ENCODE measurements at places on chromosomes 3 and 15.

DNA sequence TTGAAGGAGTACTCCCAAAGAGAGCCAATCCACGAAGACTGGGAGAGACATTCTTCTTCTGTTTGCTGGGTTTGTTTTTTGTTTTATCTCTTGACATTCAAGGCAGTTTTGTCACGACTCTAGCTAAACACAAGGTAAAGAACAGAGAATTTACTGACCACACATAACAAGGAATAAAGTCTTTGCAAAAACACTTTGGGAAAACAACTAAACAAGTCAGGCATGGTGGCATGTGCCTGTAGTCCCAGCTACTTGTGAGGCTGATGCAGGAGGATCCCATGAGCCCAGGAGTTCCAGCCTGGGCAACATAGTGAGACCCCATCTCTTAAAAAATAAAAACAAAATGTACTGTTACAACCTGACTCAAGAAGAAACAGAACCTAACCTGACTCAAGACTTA is 28.0 kb downstream of the TBC1D5 start:
- DNase-seq = no peak

DNA sequence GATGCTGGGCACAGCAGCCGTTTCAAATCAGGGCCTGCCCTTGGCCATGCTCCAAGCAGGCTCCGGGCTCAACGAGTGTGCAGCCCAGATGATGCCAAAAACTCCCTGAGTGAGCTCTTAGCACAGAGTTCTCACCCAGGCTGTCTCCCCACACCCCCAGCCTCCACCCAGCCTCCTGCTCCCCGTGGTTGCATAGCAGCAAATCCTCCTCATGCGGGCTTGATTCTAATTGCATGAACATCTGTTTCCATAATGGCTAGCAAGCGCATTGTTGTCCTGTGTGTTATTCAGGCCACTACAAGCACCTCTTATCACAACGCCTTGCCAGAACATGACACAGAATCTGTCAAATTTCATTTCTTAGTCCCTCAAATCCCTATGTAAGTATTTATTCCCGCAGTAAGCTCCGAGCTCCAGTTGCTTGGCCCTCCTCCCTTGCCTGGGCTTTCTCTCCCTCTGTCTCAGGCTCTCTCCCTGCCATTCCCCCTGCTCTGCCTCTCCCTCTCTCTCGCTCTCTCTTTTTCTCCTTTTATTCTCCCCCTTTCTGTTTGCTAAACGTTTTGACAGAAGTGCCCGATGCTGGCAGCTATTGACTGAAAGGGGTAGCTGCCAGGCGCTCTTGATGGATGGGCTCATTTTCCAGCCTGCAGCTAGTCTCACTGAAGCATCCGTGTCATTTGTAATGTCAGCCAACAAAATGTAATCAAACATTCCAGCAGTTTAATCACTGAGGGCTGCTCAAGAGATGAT is 306.5 kb downstream of the IL20RB start:
- no peak for DNase-seq

GRCh38 chr3:18223974-18224373 is 201.2 kb downstream of the SATB1 start:
- DNase-seq = no peak

GRCh38 chr15:70376031-70376928 is 278.6 kb upstream of the TLE3 start:
- DNase-seq = peak; percentile 51

DNA sequence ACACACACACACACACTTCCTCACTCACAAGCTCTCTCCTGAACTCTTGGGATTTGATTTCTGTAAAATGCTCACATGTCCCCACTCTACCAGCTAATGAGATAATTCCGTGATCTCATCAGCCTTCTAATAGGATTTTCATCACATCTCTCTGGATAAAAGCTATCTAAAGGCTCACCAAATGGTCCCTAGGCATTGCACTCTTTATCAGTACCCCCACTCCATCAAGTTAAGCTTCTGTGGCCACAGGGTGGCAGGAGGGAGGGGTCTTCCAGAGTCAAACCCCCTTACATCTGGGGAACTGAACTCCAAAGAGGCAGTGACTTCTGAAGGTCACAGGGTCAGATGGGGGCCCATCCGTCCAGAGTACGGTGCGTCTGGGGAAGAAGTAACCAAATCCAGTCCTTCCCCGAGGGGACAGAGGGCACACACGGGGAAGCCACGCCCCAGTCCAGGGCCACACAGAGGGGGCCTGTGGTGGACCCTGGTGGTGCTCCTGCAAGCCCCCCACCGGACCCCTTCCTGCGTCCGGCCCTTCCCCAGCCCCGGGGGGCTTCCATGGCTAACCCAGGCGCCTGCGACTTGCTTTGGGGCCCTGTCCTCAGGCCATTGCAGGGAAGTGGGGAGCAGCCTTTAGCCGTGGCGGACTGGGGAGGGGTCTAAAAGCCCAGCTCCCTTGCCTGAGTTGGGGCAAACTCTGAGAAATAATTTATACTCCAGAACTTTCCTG is 25.5 kb downstream of the CPN2 start:
- no peak for DNase-seq

DNA sequence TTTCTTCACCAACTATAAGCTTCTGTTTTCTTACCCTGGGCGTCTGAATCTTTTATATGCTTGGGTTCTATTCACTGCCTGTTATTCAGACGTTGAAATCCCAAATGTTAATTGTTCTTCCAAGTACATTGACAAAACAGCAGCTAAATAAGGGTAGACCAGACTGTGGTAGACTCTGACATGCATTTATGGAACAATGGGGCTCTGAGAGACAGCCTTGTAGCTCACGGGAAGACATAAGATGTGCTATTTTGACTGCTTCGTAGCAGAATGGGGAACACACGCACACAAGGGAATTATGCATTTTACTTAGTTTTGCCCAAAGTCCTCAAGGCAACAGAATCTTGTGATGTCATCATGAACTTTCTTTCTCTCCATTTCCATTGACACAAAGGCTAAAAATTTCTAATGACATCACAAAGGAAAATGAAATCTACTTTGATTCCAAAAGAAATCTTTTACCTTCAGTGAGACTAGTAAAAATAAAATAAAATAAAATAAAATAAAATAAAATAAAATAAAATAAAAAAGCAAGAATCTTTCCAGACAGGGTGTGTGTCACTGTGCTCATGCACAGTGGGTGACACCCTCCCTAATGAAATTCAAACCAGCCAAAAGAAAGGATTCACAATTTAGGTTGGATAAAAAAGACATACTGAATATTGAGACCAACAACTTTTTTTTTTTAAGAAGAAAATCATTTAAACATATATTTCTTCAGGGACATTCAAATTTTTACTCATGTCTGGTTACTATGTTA is 346.6 kb downstream of the ZBTB20 start:
- DNase-seq = no peak

GRCh38 chr15:31402511-31403056 is 75.9 kb downstream of the KLF13 start:
- DNase-seq = peak; percentile 96

DNA sequence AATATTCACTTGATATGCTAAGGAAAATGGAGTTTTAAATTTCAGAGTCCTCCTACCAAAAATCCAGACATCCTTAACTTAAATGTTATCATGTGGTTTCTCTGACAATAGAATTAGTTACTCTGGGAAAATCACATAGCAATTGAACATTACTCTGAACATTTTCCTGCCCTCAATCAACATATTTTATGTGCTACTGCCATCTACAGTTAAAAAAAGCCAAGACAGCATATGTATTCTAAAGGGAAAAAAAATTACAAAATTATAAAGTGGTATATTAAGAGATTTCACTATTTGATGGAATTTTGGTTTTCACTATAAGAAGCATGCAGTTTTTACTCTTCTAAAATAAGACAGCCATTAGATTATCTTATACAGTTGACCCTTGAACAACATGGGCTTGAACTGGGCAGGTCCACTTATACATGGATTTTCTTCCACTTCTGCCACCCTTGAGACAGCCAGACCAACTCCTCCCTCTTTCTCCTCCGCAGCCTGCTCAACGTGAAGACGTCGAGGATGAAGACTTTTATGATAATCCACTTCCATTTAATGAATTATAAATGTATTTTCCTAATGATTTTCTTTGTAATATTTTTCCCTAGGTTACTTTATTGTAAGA is 122.3 kb downstream of the ATP1B3 start:
- peak; percentile 53 for DNase-seq

DNA sequence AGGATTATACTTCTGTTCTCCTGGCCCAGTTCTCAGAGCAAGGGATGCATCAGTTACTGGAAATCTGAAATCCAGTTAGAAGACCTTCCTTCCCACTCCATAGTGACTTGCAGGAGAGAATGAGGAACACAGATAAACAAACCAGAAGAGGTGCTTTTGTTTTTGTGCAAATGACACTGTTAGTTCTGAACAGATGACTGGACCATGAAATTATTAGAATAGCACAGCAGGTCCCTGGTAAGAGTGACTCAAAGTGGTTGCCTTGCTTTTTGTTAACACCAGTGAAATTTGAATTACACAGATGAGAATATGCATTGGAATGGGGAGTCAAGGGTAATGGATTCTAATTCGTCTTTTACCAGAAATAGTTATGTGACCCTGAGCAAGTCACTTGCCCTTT is 30.4 kb upstream of the LRIG1 start:
- DNase-seq = no peak

DNA sequence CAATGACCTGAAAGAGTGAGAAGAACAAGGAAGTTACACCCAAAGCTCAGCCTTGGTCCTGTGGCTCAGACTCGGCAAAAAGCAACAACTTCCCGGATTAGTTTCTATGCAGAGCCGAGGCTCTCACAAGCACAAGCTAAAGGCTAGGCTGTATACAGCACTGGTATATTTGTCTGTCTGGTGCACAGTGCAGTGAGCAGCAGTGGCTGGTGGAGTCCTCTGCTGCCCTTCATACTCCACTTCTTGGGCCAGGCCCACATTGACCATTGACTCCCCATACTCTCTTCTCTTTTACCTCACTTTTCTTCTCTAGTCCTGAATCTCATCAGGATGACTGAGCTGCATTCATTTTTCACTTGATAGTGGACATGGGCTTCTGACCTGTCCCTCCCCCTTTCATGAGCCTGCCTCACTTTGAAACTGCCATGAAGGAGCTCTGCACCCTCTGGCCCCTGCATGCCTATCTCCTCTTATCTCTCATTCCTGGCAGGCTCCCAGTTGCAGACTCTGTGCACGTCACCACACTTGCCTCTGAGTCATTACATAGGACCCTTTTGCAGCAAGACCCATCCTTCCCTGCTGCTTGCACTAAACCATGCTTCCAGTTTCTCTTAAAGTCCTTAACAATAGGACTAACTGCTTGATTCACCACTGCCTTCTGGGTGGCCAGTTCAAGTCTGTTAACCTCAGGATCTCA is 379.3 kb downstream of the NTRK3 start:
- no peak for DNase-seq

- DNase-seq = peak; percentile 62
Observed at GRCh38 chr3:119469418-119470189, 841 bp downstream of the POGLUT1 start.

GRCh38 chr15:101266034-101266433 is 11.3 kb downstream of the SELENOS start:
- DNase-seq = no peak

DNA sequence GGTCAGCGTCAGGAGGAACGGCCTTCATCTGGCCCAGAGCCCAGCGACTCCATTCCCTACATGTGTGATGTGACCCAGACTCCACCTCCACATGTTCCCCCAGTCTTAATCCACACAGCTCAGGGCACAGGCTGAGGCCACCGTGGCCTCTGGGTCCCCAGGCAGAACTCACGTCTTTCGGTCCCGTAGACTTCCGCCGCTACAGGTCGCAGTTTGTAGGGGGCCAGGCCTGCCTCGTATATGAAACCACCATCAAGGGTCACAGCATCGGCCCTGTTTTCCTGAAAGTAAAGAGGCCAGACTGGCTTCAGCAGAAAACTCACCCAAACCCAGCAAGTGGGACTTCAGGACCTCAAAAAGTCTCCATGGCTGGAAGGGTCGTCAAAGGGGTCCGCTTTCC is 8.6 kb downstream of the LTF start:
- DNase-seq = no peak

GRCh38 chr3:129112308-129113052 is 9.1 kb downstream of the RAB43 start:
- DNase-seq = no peak

DNA sequence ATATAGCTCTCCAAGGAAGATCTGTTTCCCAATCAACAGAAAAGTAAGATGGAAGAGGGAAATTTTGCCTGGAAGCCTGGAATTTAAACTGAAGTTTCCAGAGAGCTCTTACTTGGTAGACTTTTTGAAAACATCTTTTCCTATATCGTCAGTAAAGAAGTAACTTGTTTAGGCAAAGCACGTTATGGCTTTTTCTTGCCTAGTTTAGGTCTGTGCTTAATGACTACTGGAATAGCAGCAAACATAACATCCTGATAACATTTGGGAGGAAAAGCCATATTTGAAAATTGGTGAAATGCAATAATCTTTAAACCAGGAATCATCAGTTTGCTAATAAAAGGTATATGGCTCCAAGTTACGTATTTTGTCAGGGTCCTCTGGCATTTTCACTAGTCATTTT is 160.4 kb upstream of the CGNL1 start:
- DNase-seq = no peak

- no peak for DNase-seq
Observed at GRCh38 chr3:122003112-122003511, 18.9 kb downstream of the ILDR1 start.

DNA sequence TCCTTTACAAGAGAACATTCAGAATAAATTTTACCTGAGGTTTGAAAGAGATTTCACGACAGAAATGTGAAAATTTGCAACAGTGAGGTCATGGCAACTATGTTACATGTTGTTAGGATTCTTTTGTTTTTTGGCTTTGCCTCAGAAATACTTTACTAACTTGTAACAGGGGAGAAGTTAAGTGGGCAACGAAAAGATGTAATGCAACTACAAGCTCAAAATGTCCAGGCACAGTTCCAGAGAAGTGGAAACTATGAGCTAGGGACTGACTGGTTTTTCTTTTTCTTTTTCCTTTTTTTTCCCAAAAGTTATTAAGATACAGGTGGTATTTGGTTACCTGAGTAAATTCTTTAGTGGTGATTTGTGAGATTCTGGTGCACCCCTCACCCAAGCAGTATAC is 111.5 kb upstream of the PPP2R3A start:
- no peak for DNase-seq

DNA sequence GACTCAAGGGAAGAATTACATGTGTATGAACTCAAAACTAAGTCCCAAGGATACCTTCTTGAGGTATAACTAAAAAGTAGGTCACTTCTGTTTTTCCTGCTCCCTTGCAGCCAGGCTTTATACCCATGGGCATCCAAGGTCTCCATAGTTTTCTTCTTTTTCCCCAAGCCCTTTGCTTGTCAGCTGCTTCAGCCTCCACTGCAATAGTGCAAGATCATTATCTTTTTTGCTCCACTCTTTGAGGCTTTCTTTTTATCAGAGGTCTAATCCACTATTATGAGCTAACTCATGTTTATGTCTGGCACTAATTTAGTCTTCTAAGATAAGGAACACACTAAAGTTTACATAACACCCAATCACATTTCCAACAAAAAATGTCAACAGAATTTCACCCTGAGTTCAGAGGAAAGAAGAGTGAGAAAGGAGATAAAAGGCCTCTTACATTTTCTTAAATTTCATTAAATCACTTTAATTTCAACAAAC is 121.2 kb upstream of the LSAMP start:
- DNase-seq = no peak

DNA sequence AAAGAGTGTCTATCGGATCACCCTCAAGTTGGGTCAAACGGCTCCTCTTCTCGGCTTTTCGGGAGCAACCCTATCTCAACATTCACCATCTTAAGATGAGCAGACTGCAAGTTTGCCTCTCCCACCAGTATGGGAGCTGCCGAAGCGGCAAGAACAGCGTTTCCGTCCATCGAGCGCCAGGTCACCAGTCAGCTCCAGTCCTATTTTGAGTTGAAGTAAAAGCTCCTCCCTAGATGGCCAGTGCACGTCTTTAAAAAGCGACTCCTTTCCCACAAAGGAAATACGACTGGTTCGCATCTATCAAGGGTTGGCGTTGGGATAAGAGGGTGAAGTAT is 369 bp upstream of the U2SURP start:
- peak; percentile 81 for DNase-seq

GRCh38 chr3:107430214-107430995 is 53.2 kb downstream of the CCDC54 start:
- DNase-seq = peak; percentile 73

All from osteoblast (primary cell).